ENCODE measurements at places on chromosomes 12 and 14.

DNA sequence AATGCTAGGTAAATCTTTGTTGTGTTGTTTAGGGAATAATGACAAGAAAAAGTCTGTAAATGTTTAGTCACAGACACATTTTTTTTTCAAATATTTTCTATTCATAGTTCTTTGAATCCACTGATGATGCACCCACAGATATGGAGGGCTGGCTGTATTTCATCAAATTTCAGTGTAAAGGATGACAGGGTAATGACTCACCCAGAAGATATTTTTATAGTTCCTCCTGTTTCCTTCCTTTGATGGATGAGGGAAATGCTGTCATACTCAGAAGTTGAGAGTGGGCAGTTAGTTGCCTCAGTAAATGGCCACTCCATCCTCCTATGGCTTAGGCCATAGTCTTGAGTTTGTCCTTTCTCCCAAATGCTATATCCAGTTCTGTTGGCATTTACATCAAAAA is 76.9 kb upstream of the REP15 start:
- no peak for DNase-seq

DNA sequence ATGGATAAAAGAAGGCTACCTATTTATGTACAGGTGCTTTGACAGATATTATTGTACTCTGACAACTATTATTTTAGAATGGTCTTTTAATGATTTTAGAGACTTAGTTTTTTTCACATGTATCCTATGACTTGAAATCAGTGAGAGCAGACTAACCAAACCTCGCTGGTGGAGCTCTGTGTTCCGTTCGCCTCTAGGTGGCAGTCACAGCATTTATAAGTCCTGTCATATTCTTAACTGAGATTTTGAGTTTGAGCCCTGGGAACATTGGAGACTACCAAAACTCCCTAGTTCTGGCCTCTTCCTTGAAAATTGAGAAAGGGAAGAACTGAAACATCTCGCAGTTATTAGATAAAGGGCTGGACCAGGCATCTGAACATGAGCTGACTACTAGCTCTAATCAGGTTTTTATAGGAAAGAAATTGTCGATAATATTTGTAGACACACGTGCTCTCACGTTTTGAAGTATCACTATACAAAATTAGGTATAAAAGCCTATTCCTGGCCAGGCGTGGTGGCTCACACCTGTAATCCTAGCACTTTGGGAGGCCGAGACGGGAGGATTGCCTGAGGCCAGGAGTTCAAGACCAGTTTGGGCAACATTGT is 48.3 kb downstream of the TTLL5 start:
- peak; percentile 17 for DNase-seq

DNA sequence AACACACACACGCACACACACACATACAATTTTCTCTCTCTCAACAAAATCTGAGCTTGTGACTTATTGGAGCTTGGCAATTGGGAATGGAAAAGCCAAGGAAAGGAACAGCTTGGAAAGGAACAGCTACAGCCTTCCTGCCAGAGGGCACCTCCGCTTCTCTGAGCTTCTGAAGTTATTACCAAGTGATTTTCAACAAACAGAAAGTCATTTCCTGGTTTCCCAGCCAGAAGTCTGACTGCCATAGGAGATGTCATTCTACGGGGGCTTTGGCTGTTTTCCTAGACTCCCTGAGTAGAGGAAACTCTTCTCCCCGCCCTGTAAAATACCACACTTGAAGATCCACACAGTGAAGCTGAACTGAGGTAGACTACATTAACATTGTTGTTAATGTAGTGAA is 198.3 kb downstream of the CFAP54 start:
- DNase-seq = no peak

DNA sequence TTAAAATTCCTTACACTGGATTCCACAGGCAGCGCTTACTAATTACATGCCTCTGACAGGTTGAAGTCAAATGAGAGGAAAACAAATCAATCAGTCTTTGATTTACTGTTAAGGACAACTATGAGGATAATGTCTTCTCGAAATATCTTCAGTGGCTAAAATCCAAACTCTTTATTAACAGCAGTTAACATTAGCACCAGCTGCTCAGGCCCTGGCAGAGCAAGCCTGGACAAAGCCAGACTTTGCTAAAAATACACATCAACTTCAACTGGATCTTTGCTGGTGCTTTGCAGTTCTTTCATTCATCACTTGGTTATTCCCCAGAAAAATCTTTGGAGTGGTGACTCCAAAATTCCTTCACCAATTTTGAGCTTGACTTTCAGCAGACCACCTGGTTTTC is 98.7 kb downstream of the HECTD4 start:
- no peak for DNase-seq

DNA sequence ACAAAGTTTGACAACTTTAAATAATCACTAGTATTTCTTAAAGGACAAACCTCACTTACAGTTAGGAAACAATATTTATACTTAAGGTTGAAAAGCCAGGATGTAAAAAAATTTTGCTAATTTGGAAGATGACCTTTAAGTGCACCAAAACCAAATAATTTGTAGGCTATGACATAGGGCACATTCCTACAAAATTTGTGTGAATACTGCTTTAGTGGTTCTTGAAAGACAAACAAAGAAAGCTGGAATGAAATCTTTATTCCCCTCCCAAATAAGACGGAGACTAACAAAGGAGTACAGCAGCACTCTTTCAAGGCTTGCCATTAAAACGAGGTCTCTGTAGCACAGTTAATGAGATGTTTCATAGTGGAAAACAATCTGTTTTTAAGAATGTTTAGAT is 45.6 kb downstream of the MSRB3 start:
- DNase-seq = no peak

DNA sequence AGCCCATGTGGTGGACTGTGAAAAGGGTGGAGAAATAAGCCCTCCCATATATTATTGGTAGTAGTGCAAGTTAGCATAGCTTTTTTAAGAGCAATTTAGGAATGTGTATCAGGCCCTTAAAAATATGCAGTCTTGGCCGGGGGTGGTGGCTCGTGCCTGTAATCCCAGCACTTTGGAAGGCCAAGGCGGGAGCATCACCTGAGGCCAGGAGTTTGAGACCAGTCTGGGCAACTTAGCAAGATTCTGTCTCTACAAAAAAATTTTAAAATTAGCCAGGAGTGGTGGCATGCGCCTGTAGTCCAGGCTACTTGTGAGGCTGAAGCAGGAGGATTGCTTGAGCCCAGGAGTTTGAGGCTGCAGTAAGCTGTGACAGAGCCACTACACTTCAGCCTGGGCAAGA is 64.2 kb upstream of the BCAT1 start:
- no peak for DNase-seq

DNA sequence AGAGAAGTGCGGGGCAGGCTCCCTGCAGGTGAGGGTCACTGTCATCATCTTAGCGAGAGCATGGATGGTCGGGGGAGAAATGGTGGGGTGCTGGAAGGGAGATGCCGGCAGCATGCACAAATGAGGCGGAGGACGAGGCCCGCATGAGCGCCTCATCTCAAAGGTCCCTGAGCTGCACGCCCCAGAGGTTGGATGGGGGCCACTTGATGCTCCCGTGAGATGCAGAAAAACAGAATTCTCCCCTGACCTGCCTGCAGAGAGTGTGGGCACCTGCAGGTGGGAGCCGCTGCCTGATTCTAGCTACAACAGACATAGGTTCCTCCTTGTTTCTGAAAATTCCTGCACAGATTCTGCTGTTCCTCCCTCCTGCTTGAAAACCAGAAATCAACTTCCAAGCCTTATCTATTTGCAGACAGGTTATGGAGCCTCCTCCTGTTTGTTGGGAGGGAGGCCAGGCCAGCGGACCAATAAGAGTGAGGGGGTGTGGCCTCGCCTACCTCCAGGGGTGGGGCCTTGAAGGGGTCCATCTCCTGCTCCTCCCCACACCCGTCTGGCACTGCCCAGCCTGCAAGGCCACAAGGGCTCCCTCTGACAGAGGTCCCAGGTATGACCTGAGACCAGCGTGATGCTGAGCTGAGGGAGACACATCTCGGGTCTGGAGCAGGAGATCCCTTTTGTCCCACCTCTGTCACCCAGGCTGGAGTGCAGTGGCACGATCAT is 67.2 kb downstream of the KDM2B start:
- peak; percentile 83 for DNase-seq

DNA sequence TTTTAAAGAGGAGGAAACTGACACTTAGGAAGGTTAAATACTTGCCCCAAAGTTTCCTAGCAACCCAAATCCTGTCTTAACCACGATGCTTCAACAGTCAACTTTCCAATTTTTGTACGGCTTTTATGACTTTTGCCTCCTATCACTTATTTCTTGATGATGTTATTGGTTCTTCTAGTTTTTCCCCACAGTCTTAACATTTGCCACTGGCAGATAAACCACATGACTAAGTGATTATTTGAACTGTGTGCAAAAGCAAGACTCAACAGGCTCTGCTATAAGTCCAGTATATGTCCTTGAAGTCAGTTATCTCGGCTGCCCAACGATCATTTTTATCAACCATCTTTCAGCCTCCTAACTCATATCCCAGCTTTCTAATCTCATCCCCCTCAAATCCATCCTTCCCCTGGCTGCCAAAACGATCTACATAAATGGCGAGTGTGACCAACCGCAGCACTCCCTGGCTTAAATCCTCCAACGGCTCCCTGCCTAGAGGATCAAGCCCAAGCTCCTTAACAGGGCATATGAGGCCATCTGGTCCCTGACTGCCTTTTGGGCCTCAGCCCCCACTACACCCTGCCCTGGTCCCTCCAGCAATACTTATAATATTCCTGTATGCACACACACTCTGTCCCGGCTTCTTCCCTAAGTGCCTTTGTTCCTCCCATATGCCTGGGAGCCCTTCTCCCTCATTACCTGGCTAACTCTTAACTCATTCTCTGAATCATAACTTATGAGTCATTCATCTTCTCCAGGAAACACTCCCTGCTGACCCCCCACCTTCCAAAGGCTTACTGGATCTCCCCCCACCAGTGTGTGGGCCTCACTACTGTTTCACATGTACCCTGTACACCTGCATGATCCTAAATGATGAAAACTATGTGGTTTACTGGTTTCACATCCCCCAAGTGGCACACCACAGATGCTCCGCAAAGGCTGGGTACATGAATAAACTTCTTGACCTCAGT is 8.8 kb downstream of the VPS37B start:
- DNase-seq = no peak

- no peak for DNase-seq
Observed at GRCh38 chr14:100246809-100247428, 8.0 kb downstream of the YY1 start.

DNA sequence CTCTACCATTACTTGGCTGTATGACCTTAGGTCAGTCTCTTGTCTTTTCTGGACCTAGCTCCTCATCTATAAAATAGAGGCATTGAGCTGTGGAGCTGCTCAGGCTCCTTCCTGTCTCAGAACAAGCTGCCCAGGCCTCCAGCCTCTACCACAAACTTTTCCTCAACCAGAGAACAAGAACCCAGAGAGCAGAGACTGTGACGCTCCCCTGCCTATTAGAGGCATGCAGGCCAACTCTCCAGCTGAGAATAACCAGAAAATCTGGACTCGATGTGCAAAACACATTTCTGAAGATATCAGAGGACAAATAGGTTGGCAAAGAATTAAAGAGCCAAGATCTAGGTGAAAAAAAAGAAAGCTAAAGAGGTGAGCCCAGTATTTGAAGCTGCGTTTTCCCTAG is 17.8 kb upstream of the PNMA1 start:
- DNase-seq = no peak

- DNase-seq = no peak
Observed at GRCh38 chr14:67453575-67454300, 34.8 kb downstream of the TMEM229B start.

DNA sequence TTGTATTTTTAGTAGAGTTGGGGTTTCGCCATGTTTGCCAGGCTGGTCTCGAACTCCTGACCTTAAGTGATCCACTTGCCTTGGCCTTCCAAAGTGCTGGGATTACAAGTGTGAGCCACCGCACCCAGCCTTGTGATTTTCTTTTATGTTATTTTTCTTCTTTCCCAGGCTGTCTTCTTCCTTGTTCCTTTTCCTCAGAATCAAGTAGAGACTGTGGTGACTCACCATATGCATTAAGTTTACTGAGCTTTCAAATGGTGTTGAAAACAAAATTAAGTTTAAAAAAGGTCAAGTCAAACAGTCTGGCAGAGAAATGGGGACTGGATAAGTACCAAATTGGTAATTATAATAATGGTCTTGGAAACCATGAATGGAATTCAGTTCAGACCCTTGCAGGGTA is 5.7 kb downstream of the ARPC3 start:
- DNase-seq = no peak

- no peak for DNase-seq
Observed at GRCh38 chr12:26195250-26195640, at the start of gene SSPN. SSPN (plus strand) TSS chr12:26195573; CDS start chr12:26195673, 100 bp downstream.

- no peak for DNase-seq
Observed at GRCh38 chr12:39441189-39441962, 1.5 kb downstream of the KIF21A start.

DNA sequence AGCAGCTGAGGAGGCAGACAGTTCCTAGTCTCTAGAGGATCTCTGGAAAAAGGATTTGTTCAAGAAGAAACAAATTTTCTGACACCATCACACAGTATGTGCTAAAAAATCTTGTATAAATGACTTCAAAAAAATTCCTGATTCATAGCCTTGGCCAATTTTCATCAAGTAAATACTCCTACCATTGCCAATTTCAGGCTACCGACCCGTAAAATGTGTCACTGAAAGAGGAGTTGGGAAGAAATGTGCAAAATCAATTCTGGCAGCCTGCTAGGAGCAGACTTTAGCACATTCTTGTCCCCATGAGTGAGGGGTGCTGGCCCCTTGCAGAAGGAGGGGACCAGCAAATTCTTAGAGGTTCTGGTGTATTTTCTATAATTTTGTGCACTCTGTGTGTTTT is 109.4 kb downstream of the TMEM30B start:
- no peak for DNase-seq

DNA sequence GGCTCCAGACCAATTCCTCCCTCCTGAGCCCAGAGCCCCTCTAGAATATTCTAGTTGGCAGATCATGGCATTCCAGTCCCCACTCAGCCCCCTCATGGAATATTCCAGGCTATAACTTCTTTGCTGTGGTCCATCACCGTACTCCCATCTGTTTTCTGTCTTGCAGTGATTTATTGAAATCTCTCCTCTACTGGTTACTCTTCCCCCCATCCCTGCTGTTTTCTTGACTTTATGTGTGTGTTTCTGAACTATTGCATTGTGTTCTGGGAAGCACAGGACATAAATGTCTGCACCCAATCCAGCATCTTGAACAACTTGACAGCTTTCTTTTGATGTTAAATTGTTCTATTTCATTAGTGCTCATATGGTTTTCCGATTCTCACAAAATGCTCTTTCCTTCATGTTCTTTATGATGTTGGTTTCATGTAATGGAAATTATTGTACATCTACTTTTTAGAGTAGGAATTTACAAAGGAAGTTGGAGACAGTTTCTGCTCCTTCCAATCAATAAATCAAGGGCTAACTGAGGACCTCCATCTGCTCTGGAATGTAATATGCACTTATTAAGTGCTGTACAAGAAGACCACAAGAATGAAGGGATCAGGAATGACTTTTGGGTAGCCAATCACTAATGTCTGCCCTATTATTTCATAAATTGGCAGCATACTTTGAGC is 26.3 kb downstream of the PDE6H start:
- DNase-seq = no peak

- DNase-seq = no peak
Observed at GRCh38 chr12:118432812-118433545, 56.6 kb downstream of the SUDS3 start.
